ENCODE measurements at places on chromosomes 7 and 10.

DNA sequence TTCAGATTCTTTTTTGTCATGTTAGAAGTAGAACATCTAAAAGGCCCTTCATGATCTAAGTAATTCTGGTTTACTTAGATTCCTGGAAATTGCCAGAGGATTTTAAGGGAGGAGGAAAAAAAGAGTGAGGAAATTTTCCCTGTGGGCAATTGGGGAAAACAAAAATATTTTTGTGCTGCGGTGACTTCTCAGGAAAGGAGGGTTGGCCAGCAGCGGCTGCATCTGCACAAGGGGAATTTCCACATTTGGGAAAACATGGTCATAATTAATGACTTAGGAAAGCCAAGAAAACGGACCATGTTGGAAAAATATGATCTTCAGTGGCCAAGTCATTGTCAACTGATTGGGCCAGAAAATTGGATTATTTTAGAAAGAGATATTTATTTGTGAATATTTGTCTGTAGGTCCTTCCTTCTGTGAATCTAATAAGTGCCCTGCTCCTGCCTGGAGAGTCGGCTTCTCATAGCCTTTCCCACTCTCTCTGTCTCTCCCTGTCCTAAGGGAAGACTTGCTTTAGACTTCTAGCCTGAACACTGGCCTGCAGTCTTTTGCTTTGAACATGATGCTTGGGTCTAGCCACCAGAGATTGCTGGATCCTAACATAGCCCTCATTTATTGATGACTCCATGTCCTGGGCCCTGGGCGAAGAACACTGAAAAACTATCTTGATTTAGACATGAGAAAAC, 124.2 kb upstream of the MKLN1 start:
- ATAC-seq = no peak

DNA sequence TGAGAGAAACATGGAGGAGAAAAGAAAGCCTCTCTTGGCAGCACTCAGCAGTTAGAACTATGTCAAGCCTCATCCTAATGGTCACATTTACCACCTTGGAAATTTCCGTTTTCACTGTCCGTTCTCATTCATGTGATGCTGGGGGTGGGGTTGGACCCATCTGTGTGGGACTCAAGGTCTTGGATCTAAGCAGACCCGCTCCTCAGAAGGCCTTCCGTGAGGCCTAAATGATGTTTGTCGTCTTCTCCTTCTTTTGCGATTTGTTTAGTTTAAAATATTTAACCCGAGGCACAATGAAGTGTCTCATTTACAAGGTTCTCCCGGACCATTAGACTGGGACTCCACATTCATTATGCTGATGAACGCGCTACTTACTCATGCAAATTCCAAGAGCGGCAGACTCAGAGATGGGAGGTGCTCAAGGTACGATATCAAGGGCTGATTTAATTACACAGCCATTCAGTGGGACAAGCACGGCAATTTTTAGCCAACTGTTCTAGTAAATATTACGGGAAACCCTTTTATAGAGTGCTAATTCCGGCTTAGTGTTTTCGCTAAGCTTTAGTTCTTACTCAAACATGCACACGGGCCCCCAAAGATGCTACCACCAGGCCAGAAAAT, 109.1 kb upstream of the EFCAB10 start:
- ATAC-seq = no peak

GRCh38 chr7:91345449-91345848, 81.2 kb downstream of the FZD1 start:
- ATAC-seq = no peak

GRCh38 chr10:131246089-131246488, 65.4 kb downstream of the TCERG1L start:
- no peak for ATAC-seq

DNA sequence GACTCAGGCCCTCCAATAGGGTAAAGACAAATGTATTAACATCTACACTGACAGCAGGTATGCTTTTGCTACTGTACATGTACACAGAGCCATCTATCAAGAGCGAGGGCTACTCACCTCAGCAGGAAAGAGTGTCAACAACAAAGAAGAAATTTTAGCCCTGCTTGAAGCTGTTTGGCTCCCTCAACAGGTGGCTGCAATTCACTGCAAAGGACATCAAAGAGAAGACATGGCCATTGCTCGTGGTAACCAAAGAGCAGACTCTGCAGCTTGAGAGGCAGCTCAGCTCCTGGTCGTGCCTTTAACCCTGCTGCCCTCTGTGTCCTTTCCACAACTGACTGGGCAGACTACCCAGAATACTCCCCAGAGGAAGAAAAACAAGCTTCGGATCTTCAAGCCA, 5.1 kb downstream of the AKR1B15 start:
- ATAC-seq = no peak

DNA sequence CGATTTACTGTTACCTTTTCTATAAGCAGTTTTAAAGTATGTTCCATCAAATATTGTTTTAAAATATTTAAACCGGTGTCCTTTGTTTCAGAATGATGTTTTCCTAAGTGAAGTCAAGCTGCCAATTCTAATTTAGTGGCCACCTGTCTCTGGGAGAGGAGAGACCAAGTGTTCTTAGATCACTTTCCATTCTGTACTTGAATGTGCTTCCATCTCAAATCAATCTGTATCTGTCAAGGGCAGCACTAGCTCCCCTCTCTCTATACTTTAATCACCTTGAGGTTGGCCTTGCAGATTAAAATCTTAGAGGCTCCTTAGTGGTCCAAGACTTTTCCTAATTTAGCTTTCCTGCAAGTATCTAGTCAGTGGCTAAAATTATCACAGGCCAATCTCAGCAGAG, 49.6 kb downstream of the LGI1 start:
- ATAC-seq = no peak
